Spinal cord (tissue), 10 donors: ENCODE measurements at places on chromosomes 1 and 21.

- peak; percentile 22 for DNase-seq
These were observed 27.6 kb downstream of the C2CD2 start for GRCh38 chr21:41926117-41926806.

- DNase-seq = no peak
These were observed 7.9 kb upstream of the CLDN14 start for GRCh38 chr21:36487641-36488307.

GRCh38 chr21:35987475-35987874 is 72.9 kb downstream of the SETD4 start:
- no peak for DNase-seq

- no peak for DNase-seq
These were observed 11.8 kb upstream of the ARHGEF2 start for GRCh38 chr1:155990005-155990739.

GRCh38 chr1:20325844-20326420 is 35.3 kb downstream of the VWA5B1 start:
- DNase-seq = peak; percentile 81
